ENCODE measurements at places on chromosomes 7 and 10. TPM values are rescaled to one million over a fixed set of nuclear protein-coding genes. Genes with fewer than 3 reads are reported as not detected.

GRCh38 chr7:118305671-118306070 is 81.2 kb downstream of the ANKRD7 start:
- DNase-seq: no peak

- no peak for DNase-seq
Observed at GRCh38 chr7:102978284-102978683, 65.5 kb downstream of the LRRC17 start.

CDK14 gene
- 49.6 TPM for total RNA-seq

OR2A12 gene
- total RNA-seq: not detected

LRRC61 gene
- 23.2 TPM for total RNA-seq

RARRES2 gene
- total RNA-seq: 26.3 TPM

SPAM1 gene
- not detected for total RNA-seq

RGR gene
- total RNA-seq: 0.23 TPM

GRCh38 chr7:12229046-12229445 is 18.0 kb downstream of the TMEM106B start:
- DNase-seq: no peak

- no peak for DNase-seq
Observed at GRCh38 chr7:12357508-12357907, 46.2 kb downstream of the VWDE start.

GRCh38 chr7:24751484-24751883 is 5.8 kb downstream of the GSDME start:
- no peak for DNase-seq

DNA sequence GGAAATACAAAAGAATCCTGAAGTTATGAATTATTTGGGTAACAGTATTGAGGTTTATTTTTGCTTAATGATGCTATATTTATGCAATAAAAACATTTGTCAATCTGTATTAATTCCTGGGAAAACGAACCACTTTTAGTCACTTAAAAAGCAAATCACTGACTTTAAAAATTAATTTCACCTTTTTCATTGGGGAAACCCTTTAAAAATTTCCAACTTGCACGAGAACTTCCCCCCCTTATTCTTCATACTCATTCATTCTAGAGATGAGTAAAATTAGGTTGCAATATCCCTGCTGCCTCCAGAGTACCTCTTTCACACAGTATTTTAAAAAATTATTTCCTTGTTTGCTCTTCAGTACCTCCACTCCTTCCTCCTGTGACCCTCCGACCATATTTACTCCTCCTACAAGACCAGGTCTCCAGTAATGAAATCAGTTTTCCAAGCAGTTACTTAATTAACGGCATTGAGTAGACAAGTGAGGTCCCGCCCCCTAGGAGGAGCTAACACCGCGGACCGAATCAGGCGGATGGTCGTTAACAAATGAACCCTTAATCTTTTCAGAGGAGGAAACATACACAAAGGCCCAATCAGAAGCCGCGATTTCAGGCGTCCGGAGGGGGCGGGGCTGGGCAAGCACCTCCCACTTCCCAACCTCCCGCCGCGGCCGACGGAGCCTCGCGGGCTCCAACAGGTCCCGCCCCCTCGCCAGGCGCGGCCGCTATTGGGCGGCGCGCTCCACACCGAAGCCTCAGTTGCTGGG is 465 bp upstream of the TRIM24 start:
- peak; percentile 92 for DNase-seq
